ENCODE measurements at places on chromosomes 6 and 20.
A peak's percentile ranks its signal among the peaks of the same experiment; 100 is the strongest.

DNA sequence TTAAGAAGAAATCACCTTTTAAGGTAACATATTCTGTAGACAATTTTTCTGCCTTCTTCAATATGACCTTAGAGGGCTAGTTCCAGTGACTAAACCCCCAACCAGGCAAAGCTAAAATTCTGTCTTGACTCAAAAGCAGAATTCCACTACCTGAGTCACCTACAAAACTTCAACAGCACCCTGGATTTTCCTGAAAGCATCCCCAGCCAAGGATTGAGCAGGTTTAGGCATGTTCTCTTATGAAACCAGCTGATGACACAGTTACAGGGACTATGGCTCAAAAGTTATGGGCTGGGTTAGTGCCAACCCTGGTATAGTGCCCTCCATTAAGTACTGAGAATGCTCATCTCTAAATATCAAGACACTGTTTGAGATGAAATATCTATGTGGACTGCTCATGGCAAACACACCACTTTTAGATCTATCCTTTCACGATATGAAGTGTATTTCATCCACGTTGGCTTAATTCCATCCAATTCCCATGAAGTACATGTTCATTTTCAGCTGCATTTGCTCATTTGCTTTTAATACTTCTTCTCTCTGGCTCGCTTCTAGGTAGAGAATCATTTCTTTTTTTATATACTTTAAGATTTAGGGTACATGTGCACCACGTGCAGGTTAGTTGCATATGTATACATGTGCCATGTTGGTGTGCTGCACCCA, 53.6 kb upstream of the TNFAIP3 start:
- DNase-seq: no peak

- DNase-seq: no peak
These were observed 25.9 kb downstream of the MTO1 start for GRCh38 chr6:73487473-73487872.

DNA sequence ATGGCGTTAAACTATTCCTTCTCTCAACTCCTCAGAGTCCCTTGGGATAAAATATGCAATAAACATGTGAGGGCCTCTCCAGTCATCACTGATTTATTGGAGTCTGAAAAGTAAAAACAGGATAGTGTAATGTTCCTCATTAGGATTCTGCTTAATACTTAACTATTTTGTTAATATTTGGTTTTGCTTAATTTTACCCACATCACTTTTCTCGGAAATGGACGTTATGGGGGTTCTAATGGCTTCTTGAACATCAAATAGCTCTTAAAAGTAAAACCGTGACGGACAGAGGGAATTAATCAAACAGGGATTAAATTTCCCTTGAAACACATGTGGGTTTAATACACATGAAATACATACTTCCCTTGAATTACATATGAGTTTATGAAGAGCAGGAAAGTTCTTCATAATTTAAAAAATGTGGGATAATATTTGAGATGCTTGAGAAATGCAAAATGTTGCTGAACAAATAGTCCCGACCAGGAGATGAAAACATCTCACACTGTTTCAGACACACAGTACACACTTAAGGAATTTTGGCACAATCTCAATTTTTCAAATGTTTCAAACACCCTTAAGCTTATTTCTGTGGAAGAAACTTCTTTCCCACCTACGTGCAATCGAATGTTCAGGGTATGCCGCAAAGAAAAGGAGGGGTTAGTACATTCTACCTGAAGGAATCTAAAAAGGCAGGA, 38.4 kb upstream of the EIF2S2 start:
- no peak for DNase-seq

GRCh38 chr6:25025919-25026301, 90.2 kb upstream of the RIPOR2 start:
- no peak for DNase-seq

- DNase-seq: no peak
These were observed 107.8 kb upstream of the ESR1 start for GRCh38 chr6:151699719-151700118.

DNA sequence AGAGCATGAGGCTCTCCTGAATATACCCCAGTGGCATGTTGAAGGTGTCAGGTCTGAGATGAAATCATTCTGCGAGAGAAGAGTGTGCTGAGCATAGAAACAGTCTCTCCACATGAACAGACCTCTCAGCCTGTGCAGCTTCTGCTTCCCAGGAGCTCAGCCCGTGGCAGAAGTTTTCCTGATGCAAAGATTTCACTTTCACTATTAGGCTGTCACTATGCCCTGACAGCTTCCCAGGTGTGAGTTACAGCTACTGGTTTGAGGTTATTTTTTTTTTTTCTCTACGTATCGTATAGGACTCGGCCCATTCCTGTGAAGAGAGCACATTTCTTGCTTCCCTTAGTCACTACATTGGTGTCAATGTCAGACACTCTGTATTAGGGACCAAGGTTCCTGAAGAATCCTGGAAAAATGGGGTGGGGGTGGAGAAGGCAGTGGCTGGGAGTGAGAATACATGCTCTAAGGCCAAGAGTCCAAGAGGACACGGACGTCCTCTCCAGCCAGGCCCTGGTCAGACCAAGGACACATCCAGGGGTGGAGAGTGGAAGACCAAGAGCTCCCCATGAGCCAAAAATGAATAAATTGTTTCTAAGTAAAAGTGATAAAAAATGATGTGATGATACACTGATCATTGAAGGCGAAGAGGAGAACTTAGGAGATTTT, 121.2 kb upstream of the AKAP12 start:
- no peak for DNase-seq

DNA sequence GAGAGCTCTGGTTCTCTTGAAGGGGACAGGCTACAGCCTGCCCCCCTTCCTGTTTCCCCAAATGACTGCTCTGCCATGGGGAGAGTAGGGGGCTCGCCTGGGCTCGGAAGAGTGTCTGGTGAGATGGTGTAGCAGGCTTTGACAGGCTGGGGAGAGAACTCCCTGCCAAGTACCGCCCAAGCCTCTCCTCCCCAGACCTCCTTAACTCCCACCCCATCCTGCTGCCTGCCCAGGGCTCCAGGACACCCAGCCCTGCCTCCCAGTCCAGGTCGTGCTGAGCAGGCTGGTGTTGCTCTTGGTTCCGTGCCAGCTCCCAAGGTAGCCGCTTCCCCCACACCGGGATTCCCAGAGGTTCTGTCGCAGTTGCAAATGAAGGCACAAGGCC, 9.8 kb downstream of the VEGFA start:
- no peak for DNase-seq

DNA sequence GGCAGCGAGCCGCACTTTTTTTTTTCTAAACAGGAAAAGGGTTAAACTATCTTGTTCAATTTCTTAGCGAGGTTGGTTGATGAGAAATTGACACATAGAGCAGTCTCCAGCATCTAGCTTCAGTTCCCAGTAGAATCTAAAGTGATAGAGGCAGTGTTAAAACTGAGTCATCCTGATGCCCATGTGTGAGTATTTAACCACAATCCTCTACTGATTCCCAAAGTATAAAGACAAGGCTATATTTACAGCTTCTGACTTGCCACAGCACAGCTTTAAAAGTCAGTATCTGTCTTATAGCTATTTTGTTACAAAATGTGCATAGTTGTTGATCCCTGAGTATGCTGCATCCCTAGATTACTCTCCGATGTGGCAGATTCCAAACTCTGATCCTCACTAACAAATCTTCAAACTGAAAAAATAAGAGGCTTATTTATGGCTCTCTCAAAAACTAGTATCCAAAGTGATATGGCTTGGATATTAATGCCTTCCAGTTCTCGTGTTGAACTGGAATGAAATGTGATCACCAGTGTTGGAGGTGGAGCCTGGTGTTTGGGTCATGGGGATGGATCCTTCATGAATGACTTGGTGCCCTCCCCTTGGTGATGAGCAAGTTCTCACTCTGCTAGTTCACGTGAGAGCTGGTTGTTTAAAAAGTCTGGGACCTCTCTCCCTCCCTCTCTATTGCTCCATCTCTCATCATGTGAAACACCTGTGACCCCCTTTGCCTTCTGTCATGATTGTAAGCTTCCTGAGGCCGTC, 13.1 kb upstream of the POPDC3 start:
- peak; percentile 86 for DNase-seq

DNA sequence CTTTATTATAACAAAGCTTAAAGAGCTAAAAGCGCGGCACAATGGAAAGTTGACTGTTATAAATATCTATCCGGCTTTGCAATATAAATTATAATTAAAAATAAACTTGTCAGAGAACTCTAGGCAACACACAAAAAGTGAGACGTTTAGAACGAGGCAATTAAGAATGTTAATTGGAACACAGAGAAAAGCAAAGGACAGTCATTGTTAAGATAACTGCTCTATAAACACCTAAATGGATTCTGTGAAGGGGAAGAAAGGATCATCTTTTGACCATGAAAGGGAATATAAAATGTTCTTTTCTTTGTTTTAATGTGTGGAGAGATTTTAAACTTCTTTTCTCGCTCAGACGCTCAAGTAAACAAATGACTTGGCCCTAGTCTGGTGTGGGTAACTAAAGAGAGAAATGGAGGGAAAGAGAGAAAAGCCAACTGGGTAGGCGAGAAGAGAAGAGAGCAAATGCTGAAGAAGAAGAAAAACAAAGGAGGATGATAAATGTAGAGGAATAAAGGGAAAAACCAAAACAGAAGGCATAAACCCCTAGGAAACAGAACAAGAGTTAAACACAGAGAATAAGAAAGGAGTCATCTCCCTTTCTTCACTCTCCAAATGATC, 9.3 kb upstream of the SALL4 start:
- DNase-seq: no peak

- DNase-seq: no peak
These were observed 85.9 kb downstream of the CEP162 start for GRCh38 chr6:84141521-84141920.

DNA sequence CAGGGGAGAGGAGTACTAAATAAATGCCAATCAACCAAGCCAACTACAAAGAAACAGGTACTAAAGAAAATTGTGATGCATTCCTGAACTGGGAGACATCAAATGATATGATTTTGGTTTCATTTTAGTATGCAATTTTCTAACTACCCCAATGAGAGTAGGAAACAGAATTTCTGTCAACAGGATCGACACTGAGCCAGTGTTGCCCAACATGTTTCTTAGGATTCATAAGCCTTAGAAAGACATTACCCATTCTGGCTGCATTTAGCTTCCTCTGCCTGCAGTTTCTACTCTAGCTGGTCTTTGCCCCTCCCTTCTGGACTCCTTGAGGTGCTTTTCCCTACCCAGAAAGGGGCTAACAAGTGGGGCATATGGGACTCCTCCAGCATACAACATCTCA, 49.8 kb downstream of the KCTD20 start:
- DNase-seq: no peak

- DNase-seq: no peak
These were observed 206.9 kb downstream of the NKAIN2 start for GRCh38 chr6:124010574-124010973.

- DNase-seq: no peak
These were observed 264.8 kb downstream of the SLC35F1 start for GRCh38 chr6:118171852-118172251.

GRCh38 chr6:110190726-110191125, 10.5 kb downstream of the CDC40 start:
- DNase-seq: no peak

- no peak for DNase-seq
These were observed 33.0 kb upstream of the ME1 start for GRCh38 chr6:83463886-83464285.

- DNase-seq: no peak
These were observed 21.2 kb downstream of the CD83 start for GRCh38 chr6:14138701-14139215.

DNA sequence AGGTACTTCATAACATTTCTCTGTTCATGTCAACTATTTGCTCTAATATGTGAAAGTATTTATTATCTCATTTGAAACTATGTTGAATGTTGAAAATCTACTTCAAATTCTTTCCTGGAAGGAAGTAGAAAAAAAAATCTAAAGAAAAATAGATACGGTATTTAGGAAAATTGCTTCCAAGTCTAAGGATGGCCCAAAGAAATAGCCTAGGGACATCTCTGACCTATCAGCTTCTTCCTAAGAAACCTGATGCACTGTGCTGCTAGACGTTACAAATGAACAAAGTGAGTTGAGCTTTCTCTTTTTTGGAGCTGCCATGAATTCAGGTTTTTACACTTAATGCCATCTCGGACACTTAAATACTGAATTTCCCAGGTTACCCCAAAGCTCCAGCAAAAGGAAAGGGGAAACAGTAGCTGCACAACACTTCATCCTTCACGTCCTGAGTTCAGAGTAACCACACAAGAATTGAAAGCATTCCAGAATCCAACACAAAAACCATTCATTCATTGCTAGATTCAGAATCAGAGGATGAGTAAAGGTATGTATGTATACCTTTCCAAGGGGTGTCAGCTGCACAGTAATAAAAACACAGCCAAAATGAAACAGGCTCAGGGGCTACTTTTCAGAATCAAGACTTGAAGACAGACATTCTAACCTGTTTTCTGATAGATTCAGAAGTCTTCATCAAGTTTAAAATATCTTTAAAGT, 7.9 kb downstream of the RMND1 start:
- DNase-seq: no peak

DNA sequence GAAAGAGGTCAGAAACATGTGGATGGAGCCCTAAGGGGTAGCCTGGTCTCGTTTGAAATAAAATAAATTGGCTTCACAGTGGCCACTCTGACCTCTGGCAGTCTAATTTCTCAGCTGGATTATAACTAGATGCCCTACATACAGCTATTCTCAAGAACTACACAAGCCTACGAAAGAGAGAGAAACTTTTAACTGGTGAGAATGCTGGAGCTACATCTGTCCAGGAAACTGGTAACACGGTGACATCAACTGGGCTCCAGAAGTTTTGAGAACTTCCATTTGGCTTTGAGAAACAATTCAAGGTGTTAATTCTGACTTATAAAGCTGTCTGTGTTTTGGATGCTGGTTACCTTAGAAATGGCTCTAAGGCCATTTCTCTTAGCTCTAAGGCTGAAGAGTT, 187.3 kb upstream of the TENT5A start:
- no peak for DNase-seq

GRCh38 chr6:46510651-46511050, 19.4 kb upstream of the RCAN2 start:
- peak; percentile 64 for DNase-seq
